ENCODE measurements at places on chromosomes 4 and X.

- DNase-seq, result no peak
Observed at GRCh38 chr4:75673959-75674328, 733 bp upstream of the G3BP2 start.

DNA sequence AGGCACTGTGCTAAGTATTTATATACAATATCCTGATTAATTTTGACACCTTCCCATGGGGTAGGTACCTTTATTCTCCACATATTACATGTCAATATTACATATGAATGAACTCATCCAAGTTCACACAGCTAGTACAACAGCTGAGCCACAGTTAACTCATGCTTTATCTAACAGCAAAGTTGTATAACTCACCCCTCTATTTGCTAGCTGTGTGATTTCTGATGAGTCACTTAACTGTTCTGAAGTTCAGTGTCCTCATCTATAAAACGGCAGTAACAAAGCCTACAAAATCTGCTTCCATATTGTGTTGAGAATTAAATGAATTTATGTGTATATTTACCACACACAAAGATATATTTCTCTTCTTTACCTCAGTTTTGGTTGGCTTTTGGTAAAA, 48.2 kb upstream of the KDR start:
- no peak for DNase-seq

GRCh38 chr4:153780876-153781275, 8.0 kb downstream of the SFRP2 start:
- DNase-seq, result no peak

GRCh38 chrX:151973851-151974335, 583 bp downstream of the GABRE start:
- DNase-seq, result no peak

DNA sequence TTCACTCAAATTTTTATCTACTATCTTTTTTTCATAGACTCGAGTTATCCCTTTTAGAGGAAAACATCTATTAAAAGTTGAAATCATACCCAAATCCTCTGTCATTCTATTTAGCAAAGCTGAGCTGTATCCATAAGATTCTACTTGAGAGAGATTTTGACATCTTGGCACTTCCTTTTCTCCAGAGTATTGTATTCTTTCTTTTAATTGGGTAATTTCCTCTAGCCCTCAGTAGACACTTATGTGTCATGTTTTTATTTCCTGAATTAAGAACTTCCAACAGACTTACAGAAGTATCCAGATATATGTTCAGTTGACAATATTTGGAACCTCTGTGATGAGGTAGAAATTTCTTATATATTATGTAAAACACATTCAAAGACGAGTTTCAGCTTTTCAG, 201.6 kb upstream of the NR3C2 start:
- no peak for DNase-seq

GRCh38 chr4:85823295-85823694, 348.3 kb downstream of the ARHGAP24 start:
- no peak for DNase-seq

GRCh38 chrX:65932173-65933084, 107.5 kb downstream of the VSIG4 start:
- DNase-seq, result no peak

GRCh38 chr4:8283161-8283560, 13.6 kb downstream of the HTRA3 start:
- DNase-seq, result no peak

Data from stimulated activated CD8-positive, alpha-beta memory T cell treated with anti-CD3 and anti-CD28 coated beads, Interleukin-7, amount 100 ng/mL, for 1 hour (primary cell).